BJ (cell line): ENCODE measurements at places on chromosomes 6 and 20. TPM values are rescaled to one million over a fixed set of nuclear protein-coding genes. Genes with fewer than 3 reads are reported as not detected.
A peak's percentile ranks its signal among the peaks of the same experiment; 100 is the strongest.

DNA sequence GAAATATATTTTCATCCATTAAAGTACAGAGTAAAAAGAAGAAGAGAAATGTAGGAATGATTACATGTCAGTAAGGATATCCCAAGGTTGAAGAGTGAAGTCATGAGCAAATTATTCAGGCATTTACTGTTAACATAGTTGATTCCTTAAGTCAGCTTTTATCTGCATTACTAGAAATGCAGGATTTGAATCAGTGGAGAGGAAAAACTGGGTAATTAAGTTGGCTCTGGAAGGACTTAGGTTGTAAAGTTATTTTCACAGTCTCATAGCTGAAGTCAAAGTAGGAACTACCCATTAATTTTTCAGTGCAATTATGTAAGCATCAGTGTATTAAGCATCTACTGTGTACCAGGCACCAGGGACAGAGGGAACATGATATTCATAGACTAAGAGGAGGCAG lies 7.8 kb downstream of the NAA20 start:
- no peak for DNase-seq

- no peak for DNase-seq
Measured at GRCh38 chr6:4983322-4983721, 20.5 kb downstream of the RPP40 start.

- DNase-seq = no peak
Measured at GRCh38 chr6:410555-411395, 19.2 kb downstream of the IRF4 start.

- DNase-seq = peak; percentile 86
Measured at GRCh38 chr6:11609324-11610071, 71.9 kb downstream of the TMEM170B start.

Gene GGTLC1
- not detected in 2 replicates for polyA plus RNA-seq
